Lung (tissue), 17 donors: ENCODE measurements at places on chromosomes 5 and 9.
A peak's percentile ranks its signal among the peaks of the same experiment; 100 is the strongest.

DNA sequence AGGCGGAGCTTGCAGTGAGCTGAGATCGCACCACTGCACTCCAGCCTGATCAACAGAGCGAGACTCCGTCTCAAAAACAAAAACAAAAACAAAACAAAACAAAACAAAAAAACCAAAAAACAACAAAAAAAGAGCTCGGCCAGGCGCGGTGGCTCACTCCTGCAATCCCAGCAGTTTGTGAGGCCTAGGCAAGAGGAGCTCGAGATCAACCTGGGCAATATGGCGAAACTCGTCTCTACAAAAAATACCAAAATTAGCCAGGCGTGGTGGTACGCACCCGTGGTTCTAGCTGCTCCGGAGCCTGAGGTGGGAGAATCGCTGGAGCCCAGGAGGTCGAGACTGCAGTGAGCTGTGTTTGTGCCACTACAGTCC is 20.2 kb downstream of the TRIM7 start:
- no peak for DNase-seq
- H3K27ac ChIP-seq: no peak overlapping the region
- no peaks in the 10 kb centered on the region for H3K4me1 ChIP-seq
- H3K36me3 ChIP-seq: no peaks in the 10 kb centered on the region
- no peaks in the 10 kb centered on the region for H3K27me3 ChIP-seq
- H3K4me3 ChIP-seq: no peak overlapping the region

DNA sequence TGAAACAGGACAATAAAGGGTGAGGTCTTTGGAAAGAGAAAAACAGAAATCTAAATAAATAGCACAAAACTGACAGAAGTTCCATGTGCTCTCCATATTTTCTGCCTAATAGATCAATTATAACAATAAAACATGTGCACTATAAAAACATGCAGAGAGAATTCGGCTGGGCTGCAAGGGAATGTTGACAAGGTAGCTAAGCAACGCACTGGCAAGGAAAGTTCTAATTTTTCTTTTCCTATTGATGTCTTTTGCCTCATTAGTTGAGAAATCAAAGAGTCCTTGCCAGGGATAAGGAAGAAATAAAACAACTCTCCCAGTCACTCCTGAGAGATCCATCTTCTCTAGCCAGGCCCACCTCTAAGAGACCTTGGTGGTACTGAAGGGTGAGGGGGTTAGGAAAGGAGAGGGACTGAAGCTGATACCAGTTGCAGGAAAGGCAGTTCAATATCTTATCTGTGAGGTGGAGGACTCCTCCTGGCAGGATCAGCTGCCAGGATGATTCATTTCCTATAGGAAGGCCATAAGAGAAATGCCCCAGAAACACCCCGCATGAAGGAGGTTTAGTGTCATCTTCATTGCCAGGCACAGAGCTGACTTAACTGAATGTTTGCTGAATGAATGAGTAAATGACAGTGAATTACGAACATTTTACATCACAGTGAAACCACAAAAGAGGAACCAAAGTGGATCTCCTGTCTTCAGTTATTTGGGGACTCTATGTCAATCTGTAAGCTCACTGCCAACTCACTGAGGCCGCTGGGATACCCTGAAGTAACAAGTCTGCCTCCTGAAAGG is 63.7 kb upstream of the IFNK start:
- no peak overlapping the region for H3K27ac ChIP-seq
- peak; percentile 83 for DNase-seq
- H3K4me1 ChIP-seq: peaks cover 12% of the 10 kb centered on the region

DNA sequence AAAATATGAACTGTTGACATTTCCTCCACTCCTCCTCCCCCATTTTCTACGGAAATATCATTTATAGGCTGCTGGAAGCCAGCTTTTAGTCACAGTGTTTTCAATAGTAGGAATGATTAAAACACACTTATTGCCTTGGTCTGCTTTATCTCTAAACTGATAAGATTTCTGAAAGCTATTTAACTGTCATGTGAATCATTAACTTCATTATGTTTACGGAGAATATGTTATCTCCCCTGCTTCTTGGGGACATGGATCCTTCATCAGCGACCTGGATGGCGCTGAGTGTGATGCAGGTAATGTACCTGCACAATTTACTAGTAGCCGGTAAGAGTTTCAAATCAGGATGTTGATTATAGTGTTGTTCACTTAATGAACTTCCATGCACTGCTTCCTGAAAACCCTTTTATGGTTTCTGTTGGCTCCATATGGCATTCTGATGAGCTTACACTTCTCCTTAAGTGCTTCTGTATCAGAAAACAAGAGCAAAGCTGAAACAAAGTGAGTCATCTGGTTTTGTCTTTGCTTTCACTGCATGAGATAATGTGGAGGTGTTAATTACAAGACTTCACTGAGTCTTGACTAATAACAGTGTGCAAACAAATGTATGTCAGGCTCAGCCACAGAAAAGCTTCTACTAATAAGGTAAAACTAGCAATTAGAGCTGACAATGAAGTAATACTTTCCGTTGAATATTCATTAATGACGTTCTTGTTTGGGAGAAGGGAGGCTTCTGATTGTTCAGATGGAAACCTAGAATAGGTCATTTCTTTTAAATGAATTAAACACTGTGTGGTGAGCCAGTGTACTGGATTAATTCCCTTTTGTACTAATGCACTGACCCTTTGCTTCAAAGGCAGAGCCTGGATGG is 162.4 kb upstream of the ZNF608 start:
- H3K4me1 ChIP-seq: peaks cover 6% of the 10 kb centered on the region
- peak overlapping the region; percentile 1 for H3K27ac ChIP-seq
- H3K4me3 ChIP-seq: no peak overlapping the region
- H3K27me3 ChIP-seq: no peaks in the 10 kb centered on the region
- peak; percentile 69 for DNase-seq

DNA sequence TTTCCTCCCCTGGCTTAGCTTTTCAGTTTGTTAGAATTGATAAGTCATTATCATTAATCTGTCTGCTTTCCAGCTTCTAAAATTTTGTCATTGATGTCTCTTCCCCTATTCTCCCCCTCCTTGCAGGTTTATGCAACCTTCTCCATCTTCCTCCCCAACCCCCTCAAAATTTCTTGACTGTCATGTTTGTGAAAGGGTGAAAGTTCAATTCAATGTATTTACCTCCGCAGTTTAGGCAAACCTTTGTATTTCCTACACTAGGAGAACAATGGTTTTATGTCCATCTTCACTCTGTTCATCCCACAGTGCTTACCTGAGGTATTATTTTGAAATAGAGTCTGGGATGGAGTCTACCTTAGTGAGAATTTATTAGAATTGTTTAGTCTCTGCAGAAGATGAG is 117.9 kb downstream of the ALDH1A1 start:
- DNase-seq: no peak
- H3K36me3 ChIP-seq: no peaks in the 10 kb centered on the region
- no peaks in the 10 kb centered on the region for H3K27me3 ChIP-seq
- H3K4me1 ChIP-seq: no peaks in the 10 kb centered on the region

DNA sequence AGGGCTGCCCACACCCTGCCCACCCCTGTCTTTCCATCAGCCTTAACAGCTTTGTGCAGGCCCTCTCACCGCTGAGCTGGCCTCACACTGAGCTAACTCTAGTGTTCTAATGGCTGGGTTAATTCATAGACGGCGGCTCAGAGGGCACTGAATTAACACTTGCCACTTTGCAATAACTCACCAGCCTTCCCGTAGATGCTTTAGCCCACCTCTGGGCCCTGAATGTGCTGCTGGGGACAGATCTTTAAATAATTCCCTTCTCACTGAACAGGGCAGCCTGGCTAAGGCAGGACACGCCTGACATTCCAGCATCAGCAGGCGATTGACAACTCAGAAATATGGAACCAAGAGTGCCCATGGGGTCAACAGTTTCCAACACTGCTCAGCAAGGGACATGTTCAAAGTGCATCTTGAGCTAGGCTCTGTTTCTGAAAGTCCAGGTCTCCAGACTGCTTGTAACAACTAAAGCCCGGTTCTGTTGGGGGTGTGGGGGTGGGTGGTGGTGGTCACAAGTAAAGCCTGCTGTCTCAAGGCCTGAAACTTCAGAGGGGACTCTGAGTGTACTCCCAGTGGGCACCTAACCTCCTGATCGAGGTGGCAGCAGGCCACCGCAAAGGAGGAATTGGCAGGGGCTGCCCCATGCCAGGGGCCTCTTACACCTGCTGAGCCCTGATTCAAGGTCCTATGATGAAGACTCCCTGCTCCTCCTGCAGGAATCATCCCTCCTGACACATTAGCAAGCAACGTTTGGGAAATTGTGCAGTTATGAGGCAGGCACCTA is 248.3 kb downstream of the FSTL4 start:
- H3K27me3 ChIP-seq: no peaks in the 10 kb centered on the region
- H3K4me1 ChIP-seq: no peaks in the 10 kb centered on the region
- H3K36me3 ChIP-seq: no peaks in the 10 kb centered on the region
- no peak overlapping the region for H3K27ac ChIP-seq
- no peak overlapping the region for H3K4me3 ChIP-seq
- DNase-seq: no peak

DNA sequence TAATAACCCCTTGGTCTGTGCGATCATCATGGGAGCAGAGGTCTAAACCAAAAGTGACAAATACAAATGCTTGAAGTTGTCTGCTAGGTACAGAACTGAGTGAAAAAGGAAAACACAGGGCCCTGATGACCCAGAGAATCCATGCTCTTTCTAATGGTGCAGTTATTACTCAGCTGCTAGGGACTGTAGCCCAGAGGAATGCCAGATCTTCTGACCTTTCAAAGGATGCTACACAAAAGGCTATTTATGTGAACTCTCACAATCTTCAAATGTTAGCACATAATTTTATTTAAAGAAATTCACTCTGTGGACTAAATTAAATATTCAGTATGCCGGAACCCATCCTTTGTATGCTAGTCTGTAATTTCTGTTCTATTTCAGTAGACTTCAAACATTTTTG is 79.9 kb downstream of the PRR16 start:
- no peaks in the 10 kb centered on the region for H3K36me3 ChIP-seq
- H3K4me3 ChIP-seq: no peak overlapping the region
- no peaks in the 10 kb centered on the region for H3K27me3 ChIP-seq

- no peak overlapping the region for H3K27ac ChIP-seq
- no peak overlapping the region for H3K4me3 ChIP-seq
- no peak for DNase-seq
- no peaks in the 10 kb centered on the region for H3K27me3 ChIP-seq
- no peaks in the 10 kb centered on the region for H3K36me3 ChIP-seq
Measured at GRCh38 chr9:4973246-4973645, 11.8 kb upstream of the JAK2 start.

GRCh38 chr9:96175796-96176195 is 126.2 kb downstream of the HSD17B3 start:
- H3K27ac ChIP-seq: no peak overlapping the region
- peaks cover 6% of the 10 kb centered on the region for H3K4me1 ChIP-seq
- no peak for DNase-seq
- H3K27me3 ChIP-seq: no peaks in the 10 kb centered on the region
- no peaks in the 10 kb centered on the region for H3K36me3 ChIP-seq
- no peak overlapping the region for H3K4me3 ChIP-seq

- H3K36me3 ChIP-seq: no peaks in the 10 kb centered on the region
- no peak overlapping the region for H3K27ac ChIP-seq
- peaks cover 3% of the 10 kb centered on the region for H3K4me1 ChIP-seq
- no peaks in the 10 kb centered on the region for H3K27me3 ChIP-seq
- no peak overlapping the region for H3K4me3 ChIP-seq
Measured at GRCh38 chr9:92492781-92493401, 10.6 kb upstream of the ASPN start.

DNA sequence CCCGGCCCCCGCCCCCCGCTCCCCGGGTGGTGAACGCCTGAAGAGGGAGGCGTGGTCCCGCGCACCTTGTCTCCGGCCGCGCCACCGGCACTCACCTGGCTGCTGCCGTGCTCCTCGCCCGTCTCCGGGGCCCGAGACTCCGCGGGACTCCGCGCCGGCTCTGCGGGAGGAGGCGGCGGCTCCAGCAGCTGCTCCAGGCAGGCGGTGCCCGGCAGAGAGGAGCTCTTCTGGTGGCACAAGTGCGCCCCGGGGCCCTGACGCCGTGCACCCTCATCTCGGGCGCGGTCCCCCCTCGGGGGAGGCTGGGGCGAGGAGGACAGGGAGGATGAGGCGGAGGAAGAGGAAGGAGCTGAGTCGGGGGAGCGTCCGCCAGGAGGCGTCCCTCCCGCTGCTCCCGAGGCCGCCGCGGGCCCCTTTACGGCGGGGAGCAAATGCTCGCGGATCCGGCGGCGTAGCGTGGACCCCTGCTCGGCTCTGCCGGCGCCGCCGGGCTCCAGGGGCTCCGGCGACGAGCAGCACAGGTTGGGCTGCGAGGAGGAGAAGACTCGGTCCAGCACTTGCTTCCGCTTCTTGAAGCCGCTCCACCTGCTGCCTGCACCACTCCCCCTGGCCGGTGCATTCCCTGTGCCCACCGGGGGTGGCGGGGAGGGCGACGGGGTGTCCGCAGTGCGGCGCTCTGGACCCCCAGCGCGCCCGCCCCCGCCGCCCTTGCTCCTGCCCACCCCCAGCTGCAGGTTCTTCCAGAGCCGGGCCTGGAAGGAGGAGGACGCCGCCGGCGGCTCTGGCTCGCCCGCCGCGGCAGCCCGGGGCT is 928 bp downstream of the MCTP1 start:
- no peak overlapping the region for H3K27ac ChIP-seq
- H3K4me3 ChIP-seq: peak overlapping the region; percentile 55
- no peaks in the 10 kb centered on the region for H3K27me3 ChIP-seq
- H3K4me1 ChIP-seq: no peaks in the 10 kb centered on the region
- no peaks in the 10 kb centered on the region for H3K36me3 ChIP-seq

GRCh38 chr5:93589152-93589828 is 6.3 kb downstream of the NR2F1 start:
- no peak overlapping the region for H3K27ac ChIP-seq
- H3K36me3 ChIP-seq: peaks cover 40% of the 10 kb centered on the region
- no peak overlapping the region for H3K4me3 ChIP-seq
- no peaks in the 10 kb centered on the region for H3K4me1 ChIP-seq
- H3K27me3 ChIP-seq: no peaks in the 10 kb centered on the region

DNA sequence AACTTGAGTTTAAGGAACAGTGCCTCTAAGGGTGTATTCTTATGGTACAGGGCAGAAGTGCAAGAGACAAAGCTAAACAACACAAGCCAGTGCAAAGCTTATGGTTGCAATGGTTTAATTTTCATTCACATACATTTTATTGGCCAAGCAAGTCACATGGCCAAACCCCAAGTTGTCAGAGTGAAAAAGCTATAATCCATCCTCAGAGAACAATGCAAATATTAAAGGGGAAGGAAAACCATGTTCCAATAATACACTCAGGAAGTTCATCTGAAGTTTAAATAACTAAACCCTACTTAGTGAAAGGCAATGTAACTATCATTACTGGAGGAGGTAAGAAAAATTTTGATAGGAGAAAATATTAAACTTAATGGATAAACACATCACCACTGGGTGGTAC is 26.6 kb upstream of the TLR4 start:
- no peak overlapping the region for H3K27ac ChIP-seq
- H3K27me3 ChIP-seq: no peaks in the 10 kb centered on the region
- H3K4me1 ChIP-seq: no peaks in the 10 kb centered on the region

GRCh38 chr5:146832985-146833732 is 45.4 kb downstream of the PPP2R2B start:
- no peaks in the 10 kb centered on the region for H3K27me3 ChIP-seq
- DNase-seq: no peak
- H3K36me3 ChIP-seq: no peaks in the 10 kb centered on the region
- H3K4me1 ChIP-seq: no peaks in the 10 kb centered on the region
- H3K27ac ChIP-seq: no peak overlapping the region

- peaks cover 1% of the 10 kb centered on the region for H3K4me1 ChIP-seq
- H3K36me3 ChIP-seq: no peaks in the 10 kb centered on the region
- no peaks in the 10 kb centered on the region for H3K27me3 ChIP-seq
- no peak overlapping the region for H3K4me3 ChIP-seq
- no peak overlapping the region for H3K27ac ChIP-seq
Measured at GRCh38 chr5:33271606-33272005, 169.2 kb upstream of the TARS1 start.
